ENCODE measurements at places on chromosomes 3 and 15. TPM values are rescaled to one million over a fixed set of nuclear protein-coding genes. Genes with fewer than 3 reads are reported as not detected.

GRCh38 chr3:80010021-80010571 is 242.3 kb upstream of the ROBO1 start:
- no peaks in the 10 kb centered on the region for H3K27me3 ChIP-seq
- peaks cover 9% of the 10 kb centered on the region for H3K4me1 ChIP-seq
- H3K4me3 ChIP-seq, result no peak overlapping the region
- H3K27ac ChIP-seq, result no peak overlapping the region
- H3K36me3 ChIP-seq, result no peaks in the 10 kb centered on the region

DNA sequence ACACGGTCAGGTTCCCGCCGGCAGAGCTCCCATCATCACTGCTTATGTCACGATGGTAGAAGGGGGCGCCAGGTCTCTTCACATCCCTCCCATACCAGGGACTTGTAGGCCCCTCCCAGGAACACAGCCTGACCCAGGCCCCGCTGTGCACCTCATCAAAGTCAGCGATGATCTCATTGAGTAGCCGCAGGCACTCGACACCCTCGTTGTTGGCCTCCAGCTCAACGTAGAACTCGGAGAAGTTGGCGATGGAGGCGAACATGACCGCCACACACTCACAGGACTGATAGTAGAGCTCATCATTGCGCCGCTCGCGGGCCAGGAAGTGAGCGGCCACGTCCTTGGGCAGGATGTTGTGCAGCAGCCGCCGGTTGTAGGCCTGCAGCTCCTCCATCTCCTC is 89.2 kb downstream of the SEC22A start:
- no peak for DNase-seq
- H3K27ac ChIP-seq, result no peak overlapping the region
- H3K4me1 ChIP-seq, result 0 out of 2 replicates have a peak, but pooled peaks cover under 1% of the 10 kb centered on the region

DNA sequence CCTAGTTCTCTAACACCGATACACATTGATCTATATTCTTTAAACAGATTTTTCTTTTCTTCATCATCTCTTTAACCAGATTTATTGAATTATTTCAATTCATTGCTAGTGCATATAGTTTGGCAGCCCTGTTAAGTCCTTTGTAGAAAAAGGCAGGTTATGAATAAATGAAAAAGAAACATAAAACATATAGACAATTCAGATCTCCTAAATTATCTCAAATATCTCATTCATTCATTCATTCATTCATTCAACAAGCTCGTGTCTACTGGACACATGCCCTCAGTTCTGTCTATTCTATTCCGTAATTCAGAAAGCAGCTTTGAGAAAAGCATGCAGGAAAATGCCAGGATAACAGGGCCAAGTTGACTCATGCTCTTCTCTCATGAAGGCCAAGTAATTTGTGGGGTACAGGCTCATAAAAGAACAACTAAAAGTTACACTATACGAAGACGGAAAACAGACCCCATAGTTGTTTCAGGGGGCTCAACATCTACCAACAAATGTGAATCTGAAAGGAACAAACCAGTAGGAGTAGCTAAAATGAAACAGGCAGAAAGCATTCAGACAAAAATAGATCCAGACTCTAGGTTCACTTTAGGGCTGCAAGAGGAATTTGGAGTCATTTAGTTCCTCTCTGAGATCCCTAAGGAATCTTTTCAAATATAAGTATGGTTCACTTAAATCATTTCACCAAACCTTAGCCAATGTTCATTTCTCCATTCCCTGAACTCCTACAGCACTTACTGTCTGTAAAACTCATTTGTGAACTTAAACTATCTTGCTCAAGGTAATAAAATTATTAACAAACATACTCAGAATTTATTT is 7.5 kb downstream of the ZNF148 start:
- no peak overlapping the region for H3K27ac ChIP-seq
- H3K27me3 ChIP-seq, result no peaks in the 10 kb centered on the region
- no peaks in the 10 kb centered on the region for H3K4me1 ChIP-seq
- no peak overlapping the region for H3K4me3 ChIP-seq
- H3K36me3 ChIP-seq, result no peaks in the 10 kb centered on the region

CDHR4 gene
- total RNA-seq, result not detected

GOLGA8J gene
- total RNA-seq, result not detected

TMEM202 gene
- not detected for total RNA-seq

DNA sequence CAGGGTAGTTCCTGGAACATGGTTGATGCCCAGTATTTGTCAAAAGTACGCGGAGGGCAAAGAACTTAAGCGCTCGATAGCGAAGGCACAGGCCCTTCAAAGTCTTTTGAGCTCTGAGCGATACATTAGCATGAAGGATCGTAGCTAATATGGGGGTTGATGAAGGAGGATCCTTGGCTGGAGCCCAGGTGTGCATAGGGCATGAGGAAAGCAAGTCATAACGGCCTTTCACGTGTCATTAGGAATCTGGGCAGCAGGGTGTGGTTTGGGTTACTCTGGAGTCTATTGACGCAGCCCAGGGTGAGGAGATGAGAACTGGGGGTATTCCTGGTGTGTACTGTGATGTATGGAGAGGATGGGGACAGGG is 31.7 kb downstream of the SPINK8 start:
- peaks cover 17% of the 10 kb centered on the region for H3K4me1 ChIP-seq
- peak; percentile 49 for DNase-seq
- peak overlapping the region; percentile 97 for H3K4me3 ChIP-seq
- H3K27me3 ChIP-seq, result no peaks in the 10 kb centered on the region
- peaks cover 6% of the 10 kb centered on the region for H3K36me3 ChIP-seq

GRCh38 chr3:33831053-33831452 is 32.6 kb downstream of the PDCD6IP start:
- H3K4me3 ChIP-seq, result no peak overlapping the region
- no peak overlapping the region for H3K27ac ChIP-seq
- no peaks in the 10 kb centered on the region for H3K27me3 ChIP-seq

- H3K27me3 ChIP-seq, result no peaks in the 10 kb centered on the region
- no peak for DNase-seq
- H3K27ac ChIP-seq, result no peak overlapping the region
- H3K4me3 ChIP-seq, result no peak overlapping the region
- H3K36me3 ChIP-seq, result no peaks in the 10 kb centered on the region
- H3K4me1 ChIP-seq, result peaks cover 5% of the 10 kb centered on the region
These were observed 4.5 kb downstream of the FAM107A start for GRCh38 chr3:58572634-58573230.

GRCh38 chr3:114384558-114384903 is 90.7 kb downstream of the TIGIT start:
- H3K4me3 ChIP-seq, result no peak overlapping the region
- H3K4me1 ChIP-seq, result no peaks in the 10 kb centered on the region
- no peak overlapping the region for H3K27ac ChIP-seq
- no peaks in the 10 kb centered on the region for H3K36me3 ChIP-seq

CELSR3 gene
- 1.1 TPM for total RNA-seq

MSL2 gene
- 7.9 TPM for total RNA-seq

DNA sequence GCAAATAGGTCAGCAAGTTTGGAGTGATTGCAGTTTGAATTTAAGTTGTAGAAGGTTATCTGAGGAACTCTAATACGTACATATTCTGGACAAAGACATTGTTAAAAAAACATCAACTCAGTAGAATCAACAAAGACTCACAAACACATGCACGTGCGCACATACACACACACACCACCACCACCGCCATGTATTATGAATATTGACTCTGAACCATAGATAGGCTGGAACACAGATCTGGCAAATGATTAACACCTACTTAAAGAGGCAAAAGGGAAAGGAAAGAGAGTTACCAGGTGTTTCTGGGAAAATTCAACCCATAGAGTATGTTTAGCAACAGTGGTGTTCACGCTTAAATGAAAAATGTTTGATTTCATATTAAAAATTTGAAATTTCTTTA is 334.2 kb upstream of the ALCAM start:
- DNase-seq, result no peak
- no peak overlapping the region for H3K27ac ChIP-seq
- H3K4me1 ChIP-seq, result no peaks in the 10 kb centered on the region
- no peaks in the 10 kb centered on the region for H3K27me3 ChIP-seq
- no peaks in the 10 kb centered on the region for H3K36me3 ChIP-seq

ACOX2 gene
- 10.8 TPM for total RNA-seq

CCR5 gene
- not detected for total RNA-seq

GRM2 gene
- 0.17 TPM for total RNA-seq

DNA sequence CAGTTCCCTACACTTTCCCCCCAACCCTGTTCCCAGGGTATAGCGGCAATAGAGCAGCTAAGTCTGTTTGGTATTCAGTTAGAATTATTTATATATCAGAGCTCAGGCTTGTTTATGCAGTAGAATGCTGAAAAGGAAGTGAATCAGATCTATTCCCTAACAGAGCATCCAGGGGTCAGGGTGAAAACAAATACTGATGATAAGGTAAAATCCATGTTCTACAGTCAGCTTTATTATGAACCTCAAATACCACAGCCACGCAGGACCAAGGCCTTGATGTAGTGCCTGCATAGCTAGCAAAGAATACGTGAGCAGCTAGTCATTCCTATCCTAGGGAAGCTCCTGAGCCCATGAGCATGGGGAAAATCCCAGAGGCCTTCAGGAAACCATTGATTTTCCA is 229.7 kb upstream of the ICE2 start:
- DNase-seq, result no peak
- no peak overlapping the region for H3K27ac ChIP-seq
- no peaks in the 10 kb centered on the region for H3K36me3 ChIP-seq
- no peaks in the 10 kb centered on the region for H3K4me1 ChIP-seq

TRIM42 gene
- total RNA-seq, result not detected

CAMKV gene
- total RNA-seq, result 0.58 TPM

- H3K27ac ChIP-seq, result no peak overlapping the region
- no peak overlapping the region for H3K4me3 ChIP-seq
- H3K4me1 ChIP-seq, result no peaks in the 10 kb centered on the region
- H3K36me3 ChIP-seq, result no peaks in the 10 kb centered on the region
- H3K27me3 ChIP-seq, result peaks cover 14% of the 10 kb centered on the region
These were observed 46.2 kb downstream of the CTDSPL start for GRCh38 chr3:37907906-37908305.

- DNase-seq, result no peak
- H3K4me1 ChIP-seq, result no peaks in the 10 kb centered on the region
- H3K27me3 ChIP-seq, result 0 out of 2 replicates have a peak, but pooled peaks cover 3% of the 10 kb centered on the region
- no peak overlapping the region for H3K27ac ChIP-seq
- no peaks in the 10 kb centered on the region for H3K36me3 ChIP-seq
- H3K4me3 ChIP-seq, result no peak overlapping the region
These were observed 2.3 kb downstream of the CYP8B1 start for GRCh38 chr3:42873221-42873982.

GRCh38 chr15:55387027-55387426 is 21.1 kb downstream of the CCPG1 start:
- peaks cover 18% of the 10 kb centered on the region for H3K4me1 ChIP-seq
- peak; percentile 46 for DNase-seq
- H3K36me3 ChIP-seq, result no peaks in the 10 kb centered on the region
- H3K27ac ChIP-seq, result no peak overlapping the region
- no peaks in the 10 kb centered on the region for H3K27me3 ChIP-seq
- no peak overlapping the region for H3K4me3 ChIP-seq

GRCh38 chr3:172595664-172596393 is 72.6 kb upstream of the TNFSF10 start:
- peak; percentile 77 for DNase-seq
- no peaks in the 10 kb centered on the region for H3K27me3 ChIP-seq

RBMS3 gene
- 5.4 TPM for total RNA-seq
